ENCODE measurements at places on chromosomes 3 and 15.

DNA sequence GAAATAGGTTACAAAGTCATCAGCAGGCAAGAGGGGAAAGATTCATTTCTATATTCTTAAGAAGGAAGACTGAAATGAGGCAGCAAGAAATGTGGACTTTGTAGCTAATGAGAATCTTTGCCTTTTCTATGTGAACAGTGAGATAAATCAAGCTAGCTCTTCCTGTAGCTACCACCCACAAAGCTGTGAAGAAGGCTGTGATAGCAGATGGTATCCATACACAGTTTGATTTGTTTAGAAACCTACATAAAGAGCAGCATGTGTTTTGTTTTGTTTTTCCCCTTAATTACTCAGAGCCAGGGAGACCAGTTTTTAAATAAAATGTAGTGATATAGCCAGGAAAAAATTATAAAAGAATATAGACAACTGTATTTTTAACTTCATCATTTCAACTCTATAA, 45.5 kb downstream of the TEX9 start:
- no peak for DNase-seq

DNA sequence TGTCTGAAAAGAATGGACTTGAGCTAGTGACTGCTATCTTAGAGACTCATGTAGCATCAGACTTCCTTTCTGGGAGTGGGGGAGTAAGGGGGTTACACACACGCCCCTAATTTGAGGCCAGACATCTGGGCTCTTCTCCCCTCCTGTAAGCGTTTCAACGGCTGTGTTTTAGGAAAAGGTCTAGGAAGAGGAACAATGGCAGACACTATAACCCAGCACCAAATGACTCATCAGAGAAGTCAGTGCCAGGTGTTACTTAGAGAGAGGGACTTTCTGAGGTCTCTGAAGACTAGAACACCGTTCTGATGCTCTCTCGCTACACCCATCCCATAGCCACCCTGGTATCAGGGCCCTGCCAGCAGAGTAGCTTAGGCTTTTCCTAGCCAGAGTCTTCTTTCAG, 65.5 kb downstream of the SSUH2 start:
- DNase-seq = no peak

DNA sequence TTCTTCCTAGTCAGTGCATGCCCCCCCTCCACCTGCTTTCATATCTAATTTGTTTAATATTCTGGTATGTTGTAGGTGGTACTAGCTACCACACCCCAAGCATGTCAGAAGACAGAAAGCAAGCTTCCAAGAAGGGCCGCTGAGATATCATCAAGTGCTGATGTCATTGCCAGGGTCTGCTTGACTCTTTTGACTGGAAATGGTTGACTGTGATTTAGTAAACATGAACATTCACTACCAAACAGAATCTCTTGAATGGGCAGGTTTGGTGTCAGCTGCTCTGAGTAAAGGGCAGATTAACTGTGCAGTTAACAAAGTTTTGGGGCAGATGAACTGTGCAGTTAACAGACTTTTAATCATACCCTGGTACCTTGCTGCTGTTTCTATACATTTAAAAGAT, 244.2 kb upstream of the SATB1 start:
- DNase-seq = peak; percentile 69

GRCh38 chr15:81108427-81108826, 25.6 kb upstream of the CFAP161 start:
- DNase-seq = peak; percentile 65

DNA sequence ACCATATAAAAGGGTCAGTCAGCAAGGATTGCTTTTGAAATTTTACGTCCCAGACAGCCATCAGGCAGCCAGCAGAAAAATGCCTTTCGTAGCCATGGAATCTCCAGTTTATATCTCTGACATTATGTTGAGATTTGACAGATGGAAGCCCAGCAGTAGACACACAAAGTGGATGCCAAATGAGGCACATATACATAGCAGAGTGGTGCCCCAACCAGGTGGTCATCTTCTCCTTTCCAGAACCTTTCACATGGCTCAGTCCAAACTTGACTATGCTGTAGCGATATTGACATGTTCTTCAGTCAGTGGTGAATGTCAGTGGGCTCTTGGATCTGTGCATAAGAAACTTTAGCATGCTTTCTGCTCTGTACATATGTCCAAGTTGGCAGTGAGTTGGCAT, 123.3 kb upstream of the GBE1 start:
- no peak for DNase-seq

GRCh38 chr3:150956376-150956775, 16.2 kb downstream of the CLRN1 start:
- DNase-seq = no peak

GRCh38 chr15:25514522-25514921, 75.7 kb upstream of the UBE3A start:
- DNase-seq = no peak

DNA sequence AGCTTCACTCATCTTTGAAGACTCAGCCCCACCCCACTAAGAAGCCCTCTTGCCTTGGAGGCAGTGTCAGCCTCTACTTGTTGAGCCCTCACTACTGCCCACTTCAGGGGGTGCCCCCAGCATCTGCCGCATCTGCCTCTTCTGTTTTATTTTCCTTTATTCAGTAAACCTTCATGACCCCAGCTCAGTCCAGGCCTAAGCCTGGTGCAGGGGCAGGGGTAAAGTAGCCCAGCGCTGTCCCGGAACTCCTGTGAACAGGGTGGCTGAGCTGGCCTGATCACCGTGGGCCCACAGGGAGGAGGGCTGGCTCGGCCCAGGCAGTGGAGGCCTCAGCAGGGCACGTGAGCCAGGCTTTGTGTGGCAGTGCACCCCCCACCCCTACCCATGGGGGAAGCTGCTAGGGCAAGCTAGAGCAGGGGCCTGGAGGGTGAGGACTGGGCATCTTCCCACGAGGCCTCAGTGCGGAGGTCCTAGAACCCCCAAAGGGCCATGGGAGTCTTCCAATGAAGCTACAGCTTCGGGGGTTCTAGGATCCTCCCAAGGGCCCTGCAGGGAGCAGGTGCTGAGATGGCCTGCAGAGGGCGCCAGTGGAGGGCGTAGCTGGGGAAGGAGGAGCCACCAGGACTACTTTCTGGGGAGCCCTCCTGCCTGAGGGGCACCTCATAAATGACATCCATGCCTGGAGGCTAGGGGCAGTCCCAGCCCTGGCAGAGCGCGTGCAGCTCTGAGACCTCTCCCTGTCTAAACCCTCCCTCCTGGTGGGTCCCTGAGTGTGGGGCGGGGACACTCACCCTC, 36.0 kb downstream of the TSPAN3 start:
- no peak for DNase-seq

- DNase-seq = no peak
These were observed 69.9 kb downstream of the CDC25A start for GRCh38 chr3:48118322-48118721.

DNA sequence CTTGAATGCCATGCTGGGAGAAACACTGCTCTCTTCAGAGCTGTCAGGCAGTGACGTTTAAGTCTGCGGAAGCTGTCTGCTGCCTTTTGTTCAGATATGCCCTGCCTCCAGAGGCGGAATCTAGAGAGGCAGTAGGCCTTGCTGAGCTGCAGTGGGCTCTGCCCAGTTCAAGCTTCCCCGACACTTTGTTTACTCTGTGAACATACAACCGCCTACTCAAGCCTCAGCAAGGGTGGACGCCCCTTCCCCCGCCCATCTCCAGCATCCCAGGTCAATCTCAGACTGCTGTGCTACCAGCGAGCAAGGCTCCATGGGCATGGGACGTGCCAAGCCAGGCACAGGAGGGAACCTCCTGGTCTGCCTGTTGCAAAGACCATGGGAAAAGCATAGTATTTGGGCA, 99.7 kb downstream of the TAFA4 start:
- DNase-seq = no peak

DNA sequence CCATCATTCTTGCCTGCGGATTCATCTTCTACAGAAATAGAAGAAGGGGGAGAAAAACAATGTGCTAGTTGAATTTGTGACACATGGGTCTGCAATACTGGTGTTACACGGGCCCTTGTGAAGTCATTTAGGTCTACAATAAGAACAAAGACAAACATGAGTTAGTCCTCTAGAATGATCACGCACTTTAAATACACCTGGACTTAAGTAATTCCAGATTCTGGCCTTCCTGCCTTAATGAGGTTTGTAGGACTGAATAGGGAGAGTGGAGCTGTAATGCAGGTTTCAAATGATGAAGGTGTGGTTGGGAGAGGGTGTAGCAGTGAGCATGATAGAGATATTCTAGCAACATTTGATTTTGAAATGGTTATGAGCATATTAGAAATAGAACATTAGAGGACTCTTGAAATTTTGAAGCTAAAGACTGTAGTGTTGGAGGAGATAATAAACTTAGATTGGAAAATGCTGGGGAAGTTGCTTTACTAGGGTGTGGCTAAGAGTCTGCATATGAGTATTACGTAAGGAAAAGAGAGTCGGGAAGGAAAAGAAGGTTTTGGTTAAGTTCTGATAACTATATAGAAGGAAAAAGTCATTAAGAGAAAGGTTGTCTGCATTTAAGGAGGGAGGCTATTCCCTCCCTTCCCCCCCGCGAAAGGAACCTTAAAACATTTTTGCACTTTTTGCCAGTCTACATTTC, 606 bp downstream of the EIF2A start:
- DNase-seq = no peak

DNA sequence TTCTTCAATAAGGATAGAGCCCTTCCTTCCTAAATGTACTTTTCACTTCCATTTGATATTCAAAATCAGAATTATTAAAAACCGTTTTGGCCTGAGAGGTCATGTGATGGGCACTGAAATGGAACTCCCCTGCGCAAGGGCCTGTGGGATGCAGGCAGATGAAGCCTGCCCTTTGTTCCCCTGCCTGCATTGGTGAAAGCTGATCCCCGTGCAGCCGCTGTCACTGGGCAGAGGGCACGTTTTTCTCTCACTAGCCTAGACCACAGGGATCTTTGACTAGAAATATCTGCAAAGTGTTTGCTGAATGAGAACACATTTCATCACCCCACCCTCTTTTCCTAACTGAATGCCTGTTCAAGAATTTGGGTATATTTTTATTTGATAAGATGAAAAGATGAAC, 74.9 kb downstream of the TIPARP start:
- no peak for DNase-seq

DNA sequence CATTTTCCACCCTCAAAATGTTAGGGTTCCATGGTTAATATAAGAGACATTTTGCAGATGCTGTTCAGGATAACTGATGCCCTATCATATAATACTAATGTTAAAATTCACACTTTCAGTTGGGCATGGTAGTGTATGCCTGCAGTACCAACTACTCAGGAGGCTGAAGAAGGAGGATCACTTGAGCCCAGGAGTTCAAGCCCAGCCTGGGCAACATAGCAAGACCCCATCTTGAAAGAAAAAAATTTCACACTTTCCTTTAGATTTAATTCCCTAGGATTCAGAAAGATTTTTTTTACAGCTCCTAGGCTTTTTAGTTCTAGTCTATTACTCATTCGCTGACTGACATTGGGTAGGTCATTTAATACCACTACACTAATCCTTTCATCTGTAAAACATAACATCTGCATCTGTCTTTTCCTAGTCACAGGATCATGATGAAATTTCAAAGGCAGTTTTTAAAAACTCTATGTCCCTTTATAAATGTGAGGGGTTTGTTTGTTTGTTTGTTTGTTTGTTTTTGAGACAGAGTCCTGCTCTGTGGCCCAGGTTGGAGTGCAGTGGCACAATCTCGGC, 103.7 kb downstream of the MYO5A start:
- DNase-seq = no peak

DNA sequence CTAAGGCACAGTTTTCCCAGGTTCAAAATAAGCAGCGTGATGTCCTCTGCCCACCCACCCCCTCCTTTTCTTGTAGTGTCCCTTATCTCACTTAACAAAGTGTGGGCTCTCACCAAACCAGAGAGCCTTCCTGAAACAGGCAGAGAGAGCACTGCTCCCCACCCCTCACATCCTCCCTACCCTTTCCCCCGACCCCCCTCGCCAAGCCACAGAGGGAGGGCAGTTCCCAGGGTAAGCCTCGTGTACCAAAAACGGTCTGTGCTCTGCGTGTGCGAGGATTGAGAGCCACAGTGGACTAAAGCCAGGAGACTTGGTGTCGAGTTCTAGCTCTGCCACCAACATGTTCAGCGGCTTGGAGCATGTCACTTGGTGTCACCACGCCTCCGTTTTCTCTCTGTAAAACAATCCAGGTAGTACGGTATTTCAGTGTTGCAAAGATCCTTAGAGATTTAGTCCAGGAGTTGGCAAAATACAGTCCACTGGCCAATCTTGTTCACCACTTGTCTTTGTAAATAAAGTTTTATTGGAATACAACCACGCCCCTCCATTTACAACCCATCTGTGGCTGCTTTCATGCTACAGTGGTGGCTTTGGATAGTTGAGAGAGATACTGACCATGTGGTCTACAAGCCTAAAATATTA, 249.9 kb downstream of the OPA1 start:
- no peak for DNase-seq

DNA sequence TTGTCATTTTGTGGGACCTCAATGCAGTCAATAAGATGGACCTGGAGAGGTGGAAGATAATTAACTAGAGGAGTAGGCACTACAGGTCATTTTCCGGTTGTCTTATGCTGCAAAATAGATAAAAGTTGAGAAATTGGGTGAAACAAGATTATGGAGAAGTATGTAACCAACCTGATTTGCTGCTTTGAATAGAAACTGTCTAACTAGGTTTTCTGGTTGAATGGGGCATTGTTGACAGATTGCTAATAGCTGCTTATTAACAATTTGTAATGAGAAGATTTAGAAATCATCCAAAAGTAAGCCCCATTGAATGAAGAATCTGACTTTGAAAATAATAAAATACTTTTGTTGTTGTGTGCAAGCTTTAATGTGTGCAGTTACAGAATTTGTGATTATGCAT, 26.2 kb downstream of the PIAS1 start:
- no peak for DNase-seq

GRCh38 chr15:68697711-68698690, 119.2 kb downstream of the CORO2B start:
- no peak for DNase-seq

DNA sequence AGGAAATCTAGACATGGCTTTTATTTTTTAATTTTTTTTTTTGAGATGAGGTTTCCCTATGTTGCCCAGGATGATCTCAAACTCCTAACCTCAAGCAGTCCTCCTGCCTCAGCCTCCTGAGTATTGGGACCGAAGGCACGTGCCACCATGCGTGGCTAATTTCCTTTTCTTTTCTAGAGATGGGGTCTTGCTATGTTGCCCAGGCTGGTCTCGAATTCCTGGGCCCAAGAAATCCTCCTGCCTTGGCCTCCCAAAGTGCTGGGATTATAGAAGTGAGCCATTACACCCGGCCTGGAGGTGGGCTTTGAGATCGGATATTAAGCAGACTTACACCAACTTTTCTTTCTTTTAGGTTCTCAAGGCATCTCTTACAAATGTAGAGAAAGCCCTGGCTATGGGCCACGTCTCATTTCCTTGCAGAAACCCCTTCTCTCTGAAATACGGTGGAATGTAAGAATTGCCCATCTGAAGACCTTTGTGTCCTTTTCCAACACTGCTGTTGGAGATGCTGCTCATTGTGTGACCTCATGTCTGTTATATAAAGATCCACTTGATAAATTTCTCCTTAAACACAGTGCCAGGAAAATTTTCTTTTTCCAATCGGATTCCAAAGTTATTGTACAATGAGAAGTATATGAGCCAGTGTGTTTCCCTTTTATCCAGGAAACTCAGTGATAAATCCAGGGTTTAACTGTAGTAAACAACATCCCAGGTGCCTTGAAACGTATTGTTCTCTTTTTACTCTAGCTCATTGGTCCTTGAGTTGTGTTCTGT, 36.8 kb upstream of the CFAP161 start:
- DNase-seq = no peak

GRCh38 chr15:77772641-77773402, 140.1 kb upstream of the LINGO1 start:
- DNase-seq = no peak

GRCh38 chr15:22956257-22956977, 23.8 kb downstream of the CYFIP1 start:
- no peak for DNase-seq

GRCh38 chr15:70512772-70513362, 250.5 kb downstream of the UACA start:
- DNase-seq = peak; percentile 91
